Activated CD8-positive, alpha-beta memory T cell treated with anti-CD3 and anti-CD28 coated beads for 4 hours (primary cell): ENCODE measurements at places on chromosomes 13 and 19.
A peak's percentile ranks its signal among the peaks of the same experiment; 100 is the strongest.

- DNase-seq = no peak
Observed at GRCh38 chr19:50713556-50714236, 5.9 kb downstream of the SHANK1 start.

GRCh38 chr13:28531077-28531844, 36.3 kb upstream of the FLT1 start:
- DNase-seq = no peak

GRCh38 chr19:36401475-36401874, 17.0 kb downstream of the ZFP82 start:
- DNase-seq = no peak

GRCh38 chr19:35438096-35438495, 10.0 kb upstream of the FFAR2 start:
- DNase-seq = no peak

DNA sequence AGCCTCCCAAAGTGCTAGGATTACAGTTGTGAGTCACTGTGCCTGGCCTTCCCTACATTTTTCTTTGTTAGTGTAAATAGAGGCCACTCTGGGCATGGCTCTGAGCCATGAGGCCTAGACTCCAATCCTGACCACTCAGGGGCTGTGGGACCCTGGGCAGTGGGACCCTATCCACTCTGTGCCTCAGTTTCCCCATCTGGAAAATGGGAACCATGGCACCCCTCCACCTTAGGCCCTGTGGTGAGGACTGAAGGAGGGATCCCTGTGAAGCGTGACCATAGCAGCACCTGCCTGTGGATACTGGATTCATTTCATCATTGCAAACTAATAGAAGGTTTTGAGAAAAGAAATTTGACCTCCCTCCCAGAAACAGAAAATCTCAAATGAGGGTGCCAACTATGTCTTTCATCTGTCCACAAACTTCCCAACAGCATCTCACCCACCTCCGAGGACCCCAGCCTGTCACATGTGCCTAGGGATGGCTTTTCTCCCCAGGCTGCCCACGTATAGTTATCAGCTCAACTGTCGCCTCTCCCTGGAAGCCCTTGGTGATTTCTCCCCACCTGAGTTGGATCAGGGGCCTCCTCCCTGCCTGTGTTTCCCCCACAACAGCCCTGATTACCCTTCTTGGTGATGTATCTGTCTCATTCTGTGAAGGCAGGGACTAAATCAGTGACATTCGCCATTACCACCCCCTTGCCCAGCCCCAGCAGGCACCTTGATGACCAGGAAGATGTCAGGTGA, 5.6 kb downstream of the ANGPTL8 start:
- no peak for DNase-seq

DNA sequence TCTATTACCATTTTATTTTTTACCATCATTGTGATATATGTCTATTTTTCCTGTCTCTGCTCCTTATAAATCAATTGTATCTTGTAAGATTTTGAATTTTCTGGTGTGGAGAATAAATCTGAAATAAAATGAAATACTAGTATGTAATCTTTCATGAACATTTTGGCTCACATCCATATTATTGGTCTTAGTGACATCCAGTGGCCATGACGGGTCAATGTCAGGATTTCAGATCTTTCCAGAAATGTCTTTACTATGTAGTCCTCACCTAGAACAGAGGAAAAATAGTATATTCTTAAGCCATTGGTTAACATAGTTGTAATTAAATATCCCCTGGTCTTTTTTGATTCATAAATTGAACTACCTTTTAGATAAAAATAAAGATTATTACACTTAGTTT, 109.8 kb upstream of the GPC6 start:
- DNase-seq = no peak

- DNase-seq = no peak
Observed at GRCh38 chr13:95643936-95644598, 439 bp downstream of the DZIP1 start.

DNA sequence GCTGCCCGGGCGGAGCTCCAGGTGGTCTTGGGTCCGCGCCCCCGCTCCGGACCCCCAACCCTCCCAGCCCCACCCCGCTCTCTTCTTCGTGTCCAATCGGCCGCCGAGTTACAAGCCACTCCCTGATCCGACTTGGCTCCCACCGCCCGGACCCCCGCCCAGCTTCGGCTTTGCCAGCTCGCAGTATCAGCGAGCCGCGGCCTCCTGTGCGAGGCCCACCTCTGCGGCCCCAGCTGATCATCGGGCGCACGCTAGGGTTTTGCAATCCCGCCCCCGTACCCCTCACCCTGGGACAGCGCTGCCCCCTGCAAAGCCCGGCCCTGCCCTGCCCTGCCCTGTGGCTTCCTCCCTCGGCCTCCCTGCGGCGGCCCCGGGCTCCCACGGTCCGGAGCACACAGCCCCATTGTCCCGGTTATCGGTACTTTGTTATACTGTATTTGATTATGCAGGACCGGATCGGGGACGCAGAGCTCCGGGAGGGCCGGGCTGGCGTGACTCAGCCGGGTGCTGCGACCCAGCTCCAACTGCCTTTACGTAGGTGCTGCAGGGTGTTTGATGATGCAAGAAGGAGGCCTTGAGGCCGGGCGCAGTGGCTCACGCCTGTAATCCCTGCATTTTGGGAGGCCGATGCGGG, 598 bp upstream of the LPAR2 start:
- DNase-seq = no peak

GRCh38 chr13:75255147-75255546, 226.8 kb downstream of the TBC1D4 start:
- no peak for DNase-seq

DNA sequence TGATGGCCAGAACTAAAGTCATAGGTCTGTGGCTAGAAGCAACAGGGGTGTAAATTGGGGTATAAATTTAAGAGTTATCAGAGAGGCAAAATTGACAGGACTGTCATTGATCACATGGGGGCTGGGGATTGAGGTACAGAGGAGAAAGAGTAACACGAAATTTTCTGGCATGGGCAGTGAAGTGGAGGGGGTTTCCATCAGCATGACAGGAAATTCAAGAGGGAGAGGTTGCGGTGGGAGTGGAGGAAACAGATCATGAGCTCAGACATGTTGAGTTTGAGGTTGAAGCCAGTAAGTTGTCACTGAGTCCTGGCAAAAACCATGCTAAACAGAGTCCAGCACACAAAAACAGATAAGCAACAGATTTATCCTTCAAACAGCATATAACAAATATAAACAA, 192.1 kb upstream of the TSC22D1 start:
- peak; percentile 2 for DNase-seq

GRCh38 chr13:97379386-97379785, 54.6 kb upstream of the RAP2A start:
- DNase-seq = no peak

DNA sequence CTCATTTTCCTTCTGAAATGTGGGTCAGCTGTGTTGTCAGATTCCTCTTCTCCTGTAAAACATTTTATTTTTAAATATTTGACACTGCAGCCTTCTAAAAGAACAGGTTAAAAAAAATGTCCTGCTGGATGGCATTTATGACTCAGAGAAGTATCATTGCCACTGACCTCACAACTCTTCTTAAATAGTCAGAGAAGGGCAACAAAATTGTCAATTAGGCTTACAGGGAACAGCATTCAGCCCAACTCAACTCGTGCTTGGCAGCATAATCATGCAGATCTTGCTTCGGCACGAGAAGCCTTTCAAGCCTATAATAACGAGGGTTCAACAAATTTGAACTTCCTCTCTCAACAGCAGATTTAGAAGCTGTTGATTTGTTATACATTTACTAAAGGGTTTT, 296.7 kb upstream of the DACH1 start:
- no peak for DNase-seq

- no peak for DNase-seq
Observed at GRCh38 chr13:78258304-78258703, 339.7 kb upstream of the EDNRB start.

GRCh38 chr19:535017-535835, 3.7 kb downstream of the CDC34 start:
- DNase-seq = no peak

GRCh38 chr19:2474232-2475017, 1.5 kb upstream of the GADD45B start:
- DNase-seq = peak; percentile 87

- DNase-seq = no peak
Observed at GRCh38 chr13:58882516-58882915, 1251.0 kb downstream of the PCDH17 start.

DNA sequence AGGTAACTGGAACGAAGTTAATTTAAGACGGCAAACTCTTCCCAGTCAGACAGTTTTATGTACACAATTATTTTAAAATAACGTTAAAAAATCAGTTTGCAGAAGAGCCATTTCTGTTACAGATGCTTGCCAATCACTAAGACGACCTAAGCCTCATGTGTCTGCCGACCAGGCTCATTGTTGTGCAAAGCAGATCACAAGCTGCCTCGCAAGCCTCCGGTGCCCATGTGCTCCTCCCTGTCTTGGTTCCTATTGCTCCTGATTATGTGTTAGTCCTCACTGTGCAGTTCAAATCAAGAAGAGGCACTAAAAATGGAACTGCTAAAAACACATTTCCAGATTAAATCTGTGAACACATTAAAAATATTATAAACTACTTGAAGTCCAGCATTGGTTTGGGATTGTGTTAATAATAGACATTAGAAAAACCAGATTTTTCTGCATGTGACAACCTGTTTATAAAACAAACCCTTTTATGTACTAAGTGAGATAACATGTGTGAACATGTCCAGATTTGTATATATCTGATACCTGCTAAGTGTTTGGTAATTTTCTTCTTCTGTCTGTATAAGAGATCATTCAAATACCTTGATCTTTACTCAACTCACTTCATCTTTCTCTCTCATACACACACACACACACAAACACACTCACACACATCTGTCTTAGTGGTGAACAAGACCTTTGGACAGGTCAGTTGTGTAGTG, 81.9 kb upstream of the SLC15A1 start:
- DNase-seq = no peak

GRCh38 chr13:93231867-93232266, 5.3 kb downstream of the GPC6 start:
- no peak for DNase-seq

GRCh38 chr19:32519023-32519422, 62.0 kb upstream of the PDCD5 start:
- DNase-seq = no peak

DNA sequence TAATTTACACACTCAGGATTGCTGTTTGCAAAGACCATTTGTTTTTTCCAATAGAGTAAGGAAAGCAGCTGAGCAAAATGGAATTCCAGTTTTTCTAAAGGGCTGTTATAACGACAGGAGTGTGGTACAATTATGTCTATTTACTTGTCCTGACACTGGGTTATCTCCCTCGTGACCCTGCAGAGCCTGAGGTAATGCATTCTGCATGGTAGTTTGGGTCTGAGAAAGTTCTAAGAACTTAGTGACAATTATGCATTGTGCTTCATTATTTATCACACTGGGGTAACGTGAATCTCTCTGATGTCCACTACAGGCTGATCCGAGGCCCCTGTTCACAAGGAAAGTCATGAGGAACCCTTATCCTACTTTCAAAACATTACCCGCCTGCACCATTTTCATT, 50.7 kb upstream of the EDNRB start:
- DNase-seq = no peak

GRCh38 chr19:52716522-52716921, 18.3 kb downstream of the ZNF611 start:
- no peak for DNase-seq

DNA sequence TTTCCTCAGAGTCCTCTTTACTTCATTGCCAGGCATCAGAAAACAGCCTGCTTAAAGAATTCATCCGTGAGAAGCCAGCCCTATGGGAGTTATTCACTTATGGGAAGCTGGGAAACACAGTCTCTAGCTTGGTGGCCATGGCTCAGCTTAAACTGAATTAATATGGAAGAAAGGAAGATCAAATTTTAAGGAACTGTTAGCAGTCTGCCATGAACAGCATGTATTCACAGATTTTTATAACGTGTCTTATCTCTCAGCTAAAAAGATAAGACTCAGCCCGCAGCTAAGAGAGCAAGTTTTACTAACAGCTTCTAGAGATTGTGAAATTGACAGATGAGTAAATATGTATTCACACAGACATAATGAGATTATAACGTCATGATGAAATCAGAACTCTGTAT, 253.7 kb upstream of the RXFP2 start:
- no peak for DNase-seq

DNA sequence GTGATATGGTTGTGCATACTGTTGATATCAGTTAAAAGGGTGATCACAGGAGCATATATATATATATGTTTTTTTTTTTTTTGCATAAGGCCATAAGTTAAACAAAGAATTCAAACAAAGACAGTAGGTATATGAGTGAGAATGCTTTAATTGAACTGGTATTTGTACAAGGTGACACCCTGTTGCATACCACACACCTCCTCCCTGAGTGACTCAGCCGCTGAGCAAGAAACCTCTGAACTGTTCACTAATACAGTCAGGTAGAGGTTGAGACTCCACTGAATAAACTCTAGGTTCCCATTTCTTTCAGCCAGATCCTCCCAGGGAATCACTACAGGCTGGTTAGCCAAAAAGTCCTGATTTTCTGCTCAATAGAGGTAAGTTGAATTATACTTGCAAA, at the start of gene SCEL:
Gene SCEL (plus strand): TSS at position 259 of the 400 bp plus-strand sequence. CDS start 20,170 bp downstream, outside the sequence.
- DNase-seq = no peak

- no peak for DNase-seq
Observed at GRCh38 chr13:106432636-106433035, 102.8 kb downstream of the EFNB2 start.

GRCh38 chr19:35715355-35715809, 2.4 kb upstream of the KMT2B start:
- DNase-seq = no peak

DNA sequence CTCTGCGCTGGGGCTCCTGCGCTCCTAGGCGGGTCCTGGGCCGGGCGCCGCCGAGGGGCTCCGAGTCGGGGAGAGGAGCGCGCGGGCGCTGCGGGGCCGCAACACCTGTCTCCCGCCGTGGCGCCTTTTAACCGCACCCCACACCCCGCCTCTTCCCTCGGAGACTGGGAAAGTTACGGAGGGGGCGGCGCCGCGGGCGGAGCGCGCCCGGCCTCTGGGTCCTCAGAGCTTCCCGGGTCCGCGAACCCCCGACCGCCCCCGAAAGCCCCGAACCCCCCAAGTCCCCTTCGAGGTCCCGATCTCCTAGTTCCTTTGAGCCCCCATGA, at the start of gene GJB2:
Gene GJB2 (minus strand): TSS at position 103 of the 326 bp plus-strand sequence. CDS start 3,357 bp downstream, outside the sequence.
- DNase-seq = no peak

DNA sequence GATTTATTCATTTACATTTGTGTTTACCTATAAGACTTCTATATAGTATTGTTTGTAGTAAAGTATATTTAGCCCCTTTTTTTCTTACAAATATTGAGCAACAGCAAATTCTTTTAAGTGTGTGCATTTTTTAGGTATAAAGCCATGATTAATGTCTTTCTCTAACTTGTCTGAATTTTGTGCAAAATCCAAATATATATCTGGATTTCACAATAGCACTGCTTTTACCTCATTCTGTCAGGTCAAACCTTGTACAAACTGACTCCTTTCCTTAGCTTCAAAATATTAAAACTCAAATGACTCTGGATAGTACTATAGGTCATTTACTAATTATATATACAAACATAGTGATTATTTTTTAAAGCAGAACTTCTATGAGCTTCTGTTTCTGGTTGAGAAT, 563.0 kb upstream of the SPRY2 start:
- DNase-seq = no peak

GRCh38 chr13:52845766-52846566, 2.5 kb downstream of the PCDH8 start:
- no peak for DNase-seq
